ENCODE measurements at places on chromosomes 13 and 19. TPM values are rescaled to one million over a fixed set of nuclear protein-coding genes. Genes with fewer than 3 reads are reported as not detected.

The LILRA6 gene
- 0.61 TPM for total RNA-seq

DNA sequence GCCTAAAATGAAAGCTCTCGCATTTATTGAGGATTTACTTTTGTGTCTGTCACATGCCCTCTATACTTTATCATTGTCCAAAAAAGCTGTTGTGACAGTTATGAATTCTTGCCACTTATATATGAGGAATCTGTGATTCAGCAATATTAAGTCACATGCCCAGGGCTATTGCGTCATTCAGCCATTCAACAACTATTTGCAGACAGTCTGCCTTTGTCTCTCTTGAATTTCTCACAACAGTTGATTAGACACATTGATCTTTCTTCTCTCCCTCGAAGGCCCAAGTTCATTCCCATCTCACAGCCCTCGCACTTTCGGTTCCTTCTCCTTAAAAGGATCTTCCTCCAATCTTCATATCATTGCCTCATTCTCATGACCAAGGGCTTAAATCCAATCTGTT lies 342.6 kb downstream of the MZT1 start:
- no peak for DNase-seq

- DNase-seq: no peak
Observed at GRCh38 chr13:44244288-44244687, 129.3 kb upstream of the SERP2 start.

DNA sequence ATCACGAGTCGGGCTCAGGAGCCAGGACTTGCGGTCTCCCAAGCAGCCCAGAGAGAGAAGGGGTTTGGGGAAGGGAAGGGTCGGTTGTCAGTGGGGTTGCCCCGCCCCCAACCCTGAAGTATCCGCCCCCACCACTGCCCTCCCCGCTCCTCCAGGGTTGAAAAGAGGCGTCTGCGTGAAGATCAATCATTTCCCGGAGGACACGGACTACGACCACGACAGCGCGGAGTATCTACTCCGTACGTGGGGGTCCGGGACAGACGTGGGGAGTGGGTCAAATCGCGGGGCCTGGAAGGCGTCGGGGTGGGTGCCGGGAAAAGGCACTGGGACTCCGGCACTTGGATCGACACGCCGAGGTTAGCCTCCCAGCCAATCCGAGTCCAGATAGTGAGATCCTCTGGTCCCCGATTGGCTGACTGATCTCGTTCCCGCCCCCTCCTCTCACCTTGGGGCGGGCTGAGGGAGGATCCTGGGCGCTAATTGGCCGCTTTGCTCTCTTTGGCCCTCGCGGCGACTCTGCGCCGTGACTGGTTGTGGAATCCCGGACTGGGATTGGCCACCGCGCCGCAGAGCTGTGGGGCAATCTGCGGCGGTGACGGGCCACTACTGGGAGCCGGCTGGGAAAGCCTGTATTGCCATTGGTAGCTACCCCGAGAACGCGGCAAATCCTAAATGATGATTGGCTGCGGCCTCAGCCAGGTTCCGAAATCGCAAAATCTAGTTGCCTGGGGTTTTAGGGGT lies 13.3 kb upstream of the CACNG6 start:
- DNase-seq: no peak

The FBXO17 gene
- 3.8 TPM for total RNA-seq

The METTL21C gene
- total RNA-seq: not detected

- DNase-seq: no peak
Observed at GRCh38 chr13:25064396-25064795, 31.5 kb upstream of the PABPC3 start.

The GTF3A gene
- total RNA-seq: 247 TPM

The ACP7 gene
- under 0.01 TPM for total RNA-seq

The SLC15A1 gene
- total RNA-seq: 0.80 TPM

- DNase-seq: no peak
Observed at GRCh38 chr19:48737360-48737998, 2.9 kb downstream of the RASIP1 start.

Data from thymus (tissue), 14 donors.